Hematopoietic multipotent progenitor cell treated with erythropoietin and hydrocortisone succinate and interleukin-3 and kit ligand, for 6 days (in vitro differentiated cells): ENCODE measurements at places on chromosomes 1 and 21.

DNA sequence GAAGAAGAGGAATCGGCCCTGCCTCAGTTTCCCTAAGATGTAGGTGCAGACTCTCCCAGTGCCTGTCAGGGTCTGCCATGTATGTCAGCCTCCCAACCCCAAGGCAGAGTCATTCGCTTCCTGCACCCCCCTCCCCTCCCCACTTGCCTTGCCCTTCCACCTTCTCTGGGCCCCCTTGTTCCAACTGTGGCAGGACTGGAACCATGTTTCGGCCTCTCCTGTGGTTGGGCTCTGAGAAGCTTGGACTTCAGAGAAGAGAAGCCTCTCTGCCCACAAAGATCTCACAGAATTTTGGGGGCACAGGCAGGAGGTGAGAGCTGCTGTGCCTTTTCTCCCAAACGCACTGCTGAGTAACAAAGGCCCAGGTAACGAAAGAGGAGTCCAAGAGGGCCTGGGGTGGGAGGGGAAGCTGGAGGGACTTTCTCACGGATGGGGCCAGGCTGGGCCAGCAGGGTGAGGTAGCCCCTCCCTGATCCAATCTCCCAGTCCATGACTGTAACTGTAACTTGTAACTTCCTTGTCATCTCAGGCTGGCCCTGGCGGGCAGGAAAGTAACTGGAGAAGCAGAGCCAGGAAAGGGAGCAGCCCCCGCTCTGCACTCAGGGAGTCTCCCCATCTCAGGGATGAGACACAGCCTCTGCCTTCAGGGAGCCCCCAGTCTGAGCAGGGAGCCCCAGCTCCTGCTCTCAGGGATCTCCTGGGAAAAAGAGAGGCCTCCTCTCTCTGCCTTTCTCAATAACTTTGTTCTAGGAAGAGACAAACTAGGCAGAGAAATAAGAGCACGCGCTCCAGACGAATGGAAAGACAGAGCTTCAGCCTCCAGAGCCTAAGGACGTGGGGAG, 11.3 kb downstream of the CRABP2 start:
- DNase-seq: no peak

DNA sequence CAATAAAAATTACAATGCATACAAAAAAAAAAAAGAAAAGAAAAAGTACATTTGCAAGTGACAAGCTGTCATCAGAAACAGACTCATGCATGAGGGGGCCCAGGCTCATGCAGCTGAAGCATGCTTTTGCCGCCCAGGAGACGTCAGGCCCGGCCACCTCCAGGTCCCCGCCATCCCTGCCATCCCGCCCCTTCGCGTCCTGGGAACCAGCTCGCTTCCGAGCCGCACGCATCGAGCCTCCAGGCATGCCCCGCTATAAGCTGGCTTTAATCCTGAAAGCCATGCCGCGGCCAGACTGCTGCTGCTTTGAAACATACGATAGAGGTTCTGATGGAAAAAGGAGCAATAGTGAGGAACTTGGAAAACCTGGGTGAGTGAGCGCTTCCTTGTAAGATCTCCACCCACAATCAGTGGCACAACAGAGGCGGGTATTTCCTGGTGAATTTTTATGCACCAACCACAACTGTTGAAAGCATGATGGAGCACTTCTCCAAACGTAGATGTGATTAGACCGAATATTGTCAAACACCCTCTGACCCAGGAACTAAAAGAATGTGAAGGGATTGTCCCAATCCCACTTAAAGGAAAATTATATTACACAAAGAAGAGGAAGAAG, 113.7 kb downstream of the FAF1 start:
- DNase-seq: no peak

DNA sequence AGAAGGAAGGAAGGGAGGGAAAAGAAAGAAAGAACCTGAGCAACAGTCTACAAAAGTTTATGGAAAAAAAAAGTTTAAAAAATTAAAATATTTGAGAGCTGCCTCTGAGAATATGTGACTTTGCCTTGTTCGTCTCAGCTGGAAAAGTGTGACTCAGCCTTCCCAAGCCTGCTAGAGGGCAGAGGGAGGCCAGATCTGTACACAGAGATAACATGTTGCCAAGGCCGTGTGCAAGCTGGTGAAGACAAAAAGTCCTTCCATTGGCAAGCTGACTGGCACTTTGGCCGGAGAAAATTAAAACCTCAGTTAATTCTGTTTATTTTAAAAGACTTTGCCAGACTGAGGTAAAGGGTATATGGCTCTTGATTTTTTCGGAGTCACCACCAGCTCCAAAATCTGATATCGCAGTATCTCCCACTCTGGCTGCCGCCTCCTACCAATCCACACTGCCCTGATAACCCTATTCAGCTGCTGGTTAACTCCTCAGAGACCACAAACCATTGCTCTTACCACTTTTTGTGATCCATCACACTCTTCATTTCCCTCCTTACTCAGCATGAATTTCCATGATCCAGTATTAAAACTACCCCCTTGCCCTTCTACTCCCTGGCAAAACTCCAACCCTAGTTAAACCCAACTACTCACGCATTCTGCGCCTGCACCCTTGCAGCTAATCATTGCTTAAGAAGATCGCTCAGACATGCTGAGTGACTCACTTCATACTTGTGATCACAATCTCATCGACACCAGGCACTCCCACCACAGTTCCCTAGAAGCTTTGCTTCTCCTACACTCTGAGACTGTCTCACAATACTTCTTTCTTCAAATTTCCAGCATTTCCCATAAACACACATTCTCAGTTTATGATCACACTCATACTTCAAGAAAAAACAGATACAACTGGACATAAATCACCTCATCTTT, 5.7 kb upstream of the PPP1R15B start:
- peak; percentile 89 for DNase-seq

DNA sequence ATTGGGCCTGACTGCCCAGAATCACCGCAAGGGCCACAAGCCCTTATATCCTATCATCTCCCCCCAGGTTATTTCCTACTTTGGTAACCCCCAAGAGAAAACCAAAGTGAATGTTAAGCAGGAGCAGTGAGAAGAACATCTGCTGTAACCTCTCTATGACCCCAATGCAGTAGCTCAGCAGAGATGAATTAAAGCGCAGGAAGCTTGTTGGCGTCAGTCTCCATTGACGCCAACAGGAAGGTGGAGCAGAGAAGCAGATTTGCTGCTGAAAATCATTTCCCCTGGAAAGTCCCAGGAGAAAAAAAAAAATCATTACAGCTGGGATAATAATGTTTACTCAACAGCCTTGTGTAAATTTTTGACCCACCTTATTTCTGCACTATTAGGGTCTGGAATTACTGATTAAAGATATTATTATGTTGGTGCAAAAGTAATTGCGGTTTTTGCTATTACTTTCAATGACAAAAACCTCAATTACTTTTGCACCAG, 33.2 kb upstream of the FAM163A start:
- no peak for DNase-seq

DNA sequence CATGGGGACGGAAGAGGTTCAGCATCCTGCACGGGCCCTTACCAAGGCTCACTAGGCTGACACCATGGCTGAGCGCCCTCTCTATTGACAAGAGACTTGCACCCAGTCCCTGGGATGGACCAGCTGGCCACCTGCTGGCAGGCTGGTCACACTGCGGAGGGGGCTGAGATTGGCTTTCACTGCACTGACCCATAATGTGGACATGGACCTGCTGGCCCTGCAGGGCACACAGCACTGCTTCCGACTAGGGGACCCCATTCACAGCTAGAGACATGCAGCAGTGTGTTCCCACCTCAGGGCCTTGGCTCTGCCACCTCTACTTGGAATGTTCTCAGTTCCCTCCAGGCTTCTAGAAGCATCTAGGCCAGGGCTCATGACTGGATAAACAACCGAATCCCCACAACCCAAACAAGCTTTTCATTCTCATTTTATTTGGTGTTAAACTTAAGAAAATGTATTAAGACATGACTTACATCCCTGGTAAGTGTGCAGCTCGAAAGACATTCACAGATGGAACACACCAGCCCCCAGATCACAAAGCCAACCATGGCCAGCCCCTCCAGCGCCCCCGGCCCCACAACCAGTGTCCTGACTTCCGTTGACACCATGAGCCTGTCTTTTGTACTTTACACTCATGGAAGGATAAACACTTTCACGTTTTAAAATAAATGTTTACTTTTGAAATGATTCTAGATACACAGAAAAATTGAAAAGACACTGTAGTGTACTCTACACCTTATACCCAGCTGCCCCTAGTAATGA, 9.3 kb upstream of the SRARP start:
- DNase-seq: peak; percentile 72

GRCh38 chr1:235019471-235019870, 109.2 kb downstream of the TOMM20 start:
- DNase-seq: no peak

DNA sequence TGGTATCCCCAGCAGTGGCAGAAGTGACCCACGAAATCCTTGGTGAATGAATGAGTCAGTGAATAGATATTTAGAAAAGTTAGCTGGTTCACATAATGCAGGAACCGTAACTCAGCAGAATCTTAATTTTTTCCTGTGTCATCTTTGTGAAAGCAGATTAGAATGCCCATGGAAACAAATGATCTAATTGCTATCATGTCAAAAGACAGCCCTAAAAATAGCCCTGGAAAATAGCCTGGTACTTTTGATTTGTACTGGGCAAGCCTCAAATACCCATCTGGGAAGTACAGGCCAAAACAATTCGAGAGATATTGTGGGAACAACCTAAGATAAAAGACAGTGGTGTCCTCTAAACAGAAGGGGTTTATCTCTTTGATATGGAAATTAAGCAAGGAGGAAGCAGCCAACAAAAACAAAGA, 21.1 kb downstream of the FYB2 start:
- DNase-seq: no peak

DNA sequence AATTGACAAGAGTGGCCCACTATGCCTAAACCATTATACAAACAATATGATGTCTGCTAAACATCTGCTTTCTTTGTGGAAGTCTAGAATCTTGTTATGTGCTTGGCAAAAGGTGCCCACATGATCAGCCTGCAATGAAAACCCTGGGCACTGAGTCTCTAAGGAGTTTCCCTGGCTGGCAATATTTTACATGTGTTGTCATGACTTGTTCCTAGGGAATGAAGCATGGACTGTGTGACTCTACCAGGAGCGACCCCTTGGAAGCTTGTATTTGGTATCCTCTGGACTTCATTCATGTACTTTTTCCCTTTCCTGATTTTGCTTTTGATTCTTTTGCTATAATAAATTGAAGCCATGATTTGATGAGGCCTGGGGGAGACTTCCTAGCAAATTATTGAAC, 324.9 kb downstream of the HHIPL2 start:
- no peak for DNase-seq
